Muscle of arm (tissue), 14 donors: ENCODE measurements at places on chromosomes 1 and 21. TPM values are rescaled to one million over a fixed set of nuclear protein-coding genes. Genes with fewer than 3 reads are reported as not detected.

GRCh38 chr1:8533907-8534306 is 216.0 kb downstream of the SLC45A1 start:
- DNase-seq = no peak

DNA sequence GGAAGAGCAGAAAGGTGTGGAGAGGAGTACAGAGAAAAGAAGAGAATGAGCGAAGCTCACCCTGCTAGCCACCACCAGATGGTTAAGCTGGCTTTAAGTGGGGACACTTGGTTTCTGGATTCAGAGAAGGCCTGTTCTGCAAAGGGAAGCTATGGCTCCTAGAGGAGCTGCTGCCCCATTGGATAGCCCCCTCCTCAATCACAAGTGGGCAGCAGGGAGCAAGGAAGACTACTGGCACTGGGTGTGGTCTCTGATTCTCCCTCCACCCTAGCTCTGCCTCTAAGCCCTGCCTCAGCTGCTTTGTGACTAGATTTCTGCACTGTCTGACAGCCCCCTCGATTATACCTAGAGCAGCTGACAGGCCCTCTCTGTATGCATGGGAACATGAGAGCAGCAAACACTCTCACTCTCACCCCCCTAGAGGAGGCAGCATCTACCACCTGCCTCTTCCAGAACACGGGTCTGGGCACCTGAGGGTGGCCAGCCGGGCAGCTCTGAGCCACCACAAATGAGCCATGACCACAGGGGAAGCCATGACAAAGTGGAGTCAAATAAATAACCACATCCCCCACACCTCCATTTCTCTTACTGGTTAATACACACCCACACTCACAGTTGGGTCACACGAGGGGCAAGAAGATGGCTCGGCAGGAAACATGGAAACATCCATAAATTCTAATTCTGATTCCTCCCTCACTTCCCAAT is 13.6 kb downstream of the PLEKHA6 start:
- no peak for DNase-seq

DNA sequence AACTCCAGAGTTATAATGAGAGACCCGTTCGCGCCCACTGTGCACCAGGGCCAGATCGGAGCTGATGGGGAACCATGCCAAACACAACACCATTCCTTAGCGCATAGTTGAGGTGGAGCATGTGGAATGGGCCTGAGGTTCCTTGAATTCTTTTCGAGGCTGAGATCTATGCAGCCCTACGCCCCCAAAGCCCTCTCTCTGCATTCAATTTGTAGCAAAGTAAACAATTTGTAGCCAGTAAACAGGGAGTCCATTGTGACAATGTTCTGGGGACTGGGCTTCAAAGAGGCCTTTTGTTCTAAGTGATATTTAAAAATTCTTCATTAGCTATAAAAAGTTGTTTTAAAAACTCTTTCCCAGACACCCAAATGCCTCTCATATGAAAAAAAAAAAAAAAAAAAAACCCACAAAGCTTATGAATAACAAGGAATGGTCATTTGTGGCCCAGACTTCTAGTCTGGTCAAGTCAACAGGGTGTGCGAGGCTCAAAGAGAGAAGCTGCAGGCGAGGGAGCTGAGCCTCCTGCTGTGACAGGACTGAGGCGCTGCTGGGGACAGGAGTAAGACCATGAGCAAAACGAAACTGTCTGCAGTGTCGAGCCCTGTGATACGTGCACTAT is 30.6 kb upstream of the KCNE2 start:
- DNase-seq = no peak

GRCh38 chr1:85428471-85429089 is 36.4 kb downstream of the DDAH1 start:
- no peak for DNase-seq

DNA sequence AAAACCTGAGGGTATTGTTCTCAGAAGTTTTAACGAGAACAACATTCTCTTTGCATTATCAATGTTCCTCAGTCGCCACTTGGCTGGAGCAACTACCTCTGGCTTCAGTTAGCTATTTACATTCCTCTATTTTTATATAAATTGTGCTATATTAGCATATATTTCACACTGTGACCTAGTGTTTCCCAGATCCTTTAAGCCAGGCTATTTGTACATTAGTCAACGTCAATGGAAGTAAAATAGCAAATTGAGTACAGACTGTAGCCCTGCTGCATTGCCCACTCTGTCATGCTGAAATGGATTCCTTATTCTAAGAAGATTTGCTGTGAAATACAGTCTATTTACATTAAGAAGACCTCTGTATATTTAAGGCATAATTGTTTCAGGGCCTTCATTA is 213.8 kb downstream of the ROR1 start:
- no peak for DNase-seq

GRCh38 chr1:16006552-16007485 is 2.8 kb downstream of the SRARP start:
- no peak for DNase-seq

GRCh38 chr1:37795340-37796125 is 1.9 kb downstream of the MANEAL start:
- peak; percentile 65 for DNase-seq

- peak; percentile 31 for DNase-seq
Observed at GRCh38 chr1:216723274-216723780, at the start of gene ESRRG. TSS of gene ESRRG (minus strand) at chr1:216723429. CDS start at chr1:216723299, 130 bp downstream.

- no peak for DNase-seq
Observed at GRCh38 chr1:178006043-178006442, 36.2 kb upstream of the SEC16B start.

GRCh38 chr1:51551848-51552296 is 32.8 kb upstream of the EPS15 start:
- no peak for DNase-seq

- peak; percentile 47 for DNase-seq
Observed at GRCh38 chr1:109161858-109162606, 48.1 kb downstream of the ELAPOR1 start.

DNA sequence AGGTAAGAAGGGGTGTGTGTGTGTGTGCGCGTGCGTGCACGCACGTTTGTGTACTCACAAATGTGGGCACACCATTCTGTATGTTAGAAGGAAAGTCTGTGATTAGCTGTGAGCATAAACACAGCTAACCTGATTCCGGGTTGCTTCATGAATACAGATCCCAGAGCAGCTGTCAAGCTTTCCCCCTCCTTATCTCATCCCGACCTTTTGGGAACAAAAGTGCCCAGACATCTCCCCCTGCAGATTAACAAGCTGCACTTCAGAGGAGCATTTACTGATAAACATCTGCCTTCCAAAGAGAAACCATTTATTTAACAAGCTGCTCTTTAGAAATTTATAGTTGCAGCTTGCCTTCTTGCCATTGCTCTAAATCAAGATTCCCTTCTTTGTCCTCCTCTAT is 97.0 kb downstream of the MT1HL1 start:
- DNase-seq = no peak

Gene ANXA9
- polyA plus RNA-seq = 2.5 TPM

Gene GPR61
- polyA plus RNA-seq = 2.0 TPM

Gene MNDA
- polyA plus RNA-seq = 3.6 TPM

Gene MINDY1
- polyA plus RNA-seq = 15.5 TPM
